ENCODE measurements at places on chromosomes 4 and X. TPM values are rescaled to one million over a fixed set of nuclear protein-coding genes. Genes with fewer than 3 reads are reported as not detected.

Gene HTR2C
- not detected for total RNA-seq

Gene PPP1R2C
- not detected for total RNA-seq

Gene HSD17B13
- total RNA-seq = 0.08 TPM

Gene SH3BP2
- 24.7 TPM for total RNA-seq

DNA sequence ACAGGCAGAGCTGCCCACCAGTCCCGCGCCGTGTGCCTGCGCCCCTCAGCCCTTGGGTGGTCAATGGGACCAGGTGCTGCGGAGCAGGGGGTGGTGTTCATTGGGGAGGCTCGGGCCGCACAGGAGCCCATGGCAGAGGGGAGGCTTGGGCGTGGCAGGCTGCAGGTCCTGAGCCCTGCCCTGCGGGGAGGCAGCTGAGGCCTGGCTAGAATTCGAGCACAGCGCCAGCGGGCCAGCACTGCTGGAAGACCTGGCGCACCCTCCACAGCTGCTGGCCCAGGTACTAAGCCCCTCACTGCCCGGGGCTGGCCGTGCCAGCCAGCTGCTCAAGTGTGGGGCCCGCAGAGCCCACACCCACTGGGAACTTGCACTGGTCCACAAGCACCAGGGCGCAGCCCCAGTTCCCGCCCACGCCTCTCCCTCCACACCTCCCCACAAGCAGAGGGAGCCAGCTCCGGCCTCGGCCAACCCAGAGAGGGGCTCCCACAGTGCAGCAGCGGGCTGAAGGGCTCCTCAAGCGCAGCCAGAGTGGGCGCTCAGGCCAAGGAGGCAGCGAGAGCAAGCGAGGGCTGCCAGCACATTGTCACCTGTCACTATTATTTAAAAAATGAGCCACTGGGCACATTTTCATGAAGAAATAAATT is 645.8 kb downstream of the CENPC start:
- H3K27ac ChIP-seq = no peak overlapping the region
- H3K4me3 ChIP-seq = no peak overlapping the region
- H3K27me3 ChIP-seq = no peaks in the 10 kb centered on the region
- no peaks in the 10 kb centered on the region for H3K4me1 ChIP-seq

DNA sequence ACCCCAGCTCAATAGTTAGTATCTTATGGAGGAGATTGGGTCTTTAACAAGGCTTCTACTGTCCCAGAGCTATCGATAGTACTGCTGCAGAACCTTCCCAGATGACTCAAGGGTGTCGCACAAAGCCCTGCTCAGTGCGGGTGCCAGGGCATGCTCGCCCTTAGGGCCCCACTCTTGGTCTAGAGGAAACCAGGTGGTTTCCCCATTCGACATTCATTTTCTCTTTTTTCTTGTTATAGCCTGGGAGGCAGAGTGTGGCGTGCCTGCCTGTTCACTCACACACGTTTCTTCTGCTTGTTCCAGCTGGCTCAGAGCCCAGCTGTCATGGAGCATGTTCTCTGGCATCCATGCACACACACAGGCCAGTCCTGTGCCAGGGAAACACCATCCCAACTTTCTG is 144.5 kb downstream of the SMIM20 start:
- no peaks in the 10 kb centered on the region for H3K27me3 ChIP-seq
- H3K36me3 ChIP-seq = no peaks in the 10 kb centered on the region
- no peak for DNase-seq
- H3K4me3 ChIP-seq = no peak overlapping the region
- H3K27ac ChIP-seq = no peak overlapping the region

DNA sequence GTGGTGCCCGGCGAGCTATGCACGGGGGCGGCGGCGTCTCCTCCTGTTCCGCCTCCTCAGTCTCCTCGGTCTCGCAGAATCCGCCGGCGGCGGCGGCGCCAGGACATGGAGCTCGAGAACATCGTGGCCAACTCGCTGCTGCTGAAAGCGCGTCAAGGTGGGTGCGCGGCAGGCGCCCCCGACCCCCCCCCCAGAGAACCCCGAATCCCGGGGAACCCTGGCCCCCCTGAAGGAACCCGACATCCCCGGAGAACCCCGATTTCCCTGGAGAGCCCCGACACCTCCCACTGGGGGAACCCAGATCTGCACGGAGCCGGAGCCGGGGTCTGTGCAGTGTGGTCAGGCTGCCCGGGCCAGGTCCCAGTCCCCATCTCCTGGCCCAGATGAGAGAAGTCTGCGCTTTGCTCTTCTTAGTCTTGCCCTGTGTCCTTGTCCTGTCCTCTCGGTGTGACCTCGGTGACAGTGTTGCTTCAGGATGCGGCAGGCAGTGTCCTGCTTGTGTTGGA is 648 bp downstream of the GRK4 start:
- H3K27ac ChIP-seq = peak overlapping the region; percentile 92
- peaks cover 50% of the 10 kb centered on the region for H3K4me1 ChIP-seq
- H3K27me3 ChIP-seq = no peaks in the 10 kb centered on the region
- no peaks in the 10 kb centered on the region for H3K36me3 ChIP-seq
- no peak for DNase-seq
- peak overlapping the region; percentile 98 for H3K4me3 ChIP-seq

GRCh38 chr4:95417531-95417930 is 131.2 kb downstream of the UNC5C start:
- H3K4me3 ChIP-seq = no peak overlapping the region
- no peak overlapping the region for H3K27ac ChIP-seq
- no peaks in the 10 kb centered on the region for H3K27me3 ChIP-seq

GRCh38 chr4:57219431-57219830 is 109.2 kb upstream of the IGFBP7 start:
- DNase-seq = no peak
- H3K4me3 ChIP-seq = no peak overlapping the region
- H3K27me3 ChIP-seq = no peaks in the 10 kb centered on the region

GRCh38 chr4:155639704-155640523 is 26.7 kb upstream of the GUCY1A1 start:
- DNase-seq = no peak
- no peaks in the 10 kb centered on the region for H3K27me3 ChIP-seq
- H3K4me3 ChIP-seq = no peak overlapping the region
- H3K27ac ChIP-seq = peak overlapping the region; percentile 43
- no peaks in the 10 kb centered on the region for H3K36me3 ChIP-seq

GRCh38 chrX:14598330-14598729 is 69.0 kb downstream of the GLRA2 start:
- no peaks in the 10 kb centered on the region for H3K4me1 ChIP-seq
- H3K27me3 ChIP-seq = no peaks in the 10 kb centered on the region
- no peak for DNase-seq
- H3K4me3 ChIP-seq = no peak overlapping the region
- no peaks in the 10 kb centered on the region for H3K36me3 ChIP-seq

DNA sequence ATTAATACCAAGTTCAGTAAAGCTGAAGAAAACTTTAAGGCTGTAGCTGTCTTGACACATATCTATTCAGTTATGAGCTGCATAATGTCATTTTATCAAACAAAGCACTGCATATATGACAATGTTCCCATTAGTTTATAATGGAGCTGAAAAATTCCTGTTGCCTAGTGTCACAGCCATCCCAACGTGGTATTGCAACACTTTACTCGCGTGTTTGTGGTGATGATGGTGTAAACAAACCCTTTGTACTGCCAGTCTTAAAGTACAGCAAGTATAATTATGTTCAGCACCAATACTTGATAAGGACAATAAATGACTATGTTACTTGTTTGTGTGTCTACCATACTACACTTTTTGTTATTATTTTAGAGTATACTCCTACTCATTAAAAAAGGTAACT is 1415.6 kb upstream of the PCDH7 start:
- H3K27ac ChIP-seq = no peak overlapping the region
- H3K36me3 ChIP-seq = no peaks in the 10 kb centered on the region
- H3K27me3 ChIP-seq = no peaks in the 10 kb centered on the region
- no peaks in the 10 kb centered on the region for H3K4me1 ChIP-seq

DNA sequence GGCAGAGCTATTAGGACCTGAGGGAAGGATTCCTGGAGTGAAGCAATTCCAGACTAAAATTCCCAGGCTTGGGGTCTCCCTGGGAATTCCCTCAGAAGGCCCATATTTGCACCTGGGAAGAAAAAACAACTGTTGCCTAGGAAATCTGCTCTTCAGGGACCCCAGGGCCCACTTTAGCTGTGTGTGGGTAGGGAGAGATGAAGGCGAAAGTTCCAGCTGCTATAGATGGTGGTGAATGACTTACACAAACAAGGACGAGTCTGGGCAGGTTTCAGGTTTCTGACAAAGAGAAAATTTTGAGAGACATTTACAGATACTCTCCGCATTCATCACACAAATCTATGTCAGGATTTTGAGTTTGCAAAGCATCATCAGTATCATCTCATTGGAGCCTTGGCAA is 126.1 kb downstream of the GPC3 start:
- no peaks in the 10 kb centered on the region for H3K27me3 ChIP-seq
- H3K36me3 ChIP-seq = no peaks in the 10 kb centered on the region
- no peak overlapping the region for H3K27ac ChIP-seq
- no peaks in the 10 kb centered on the region for H3K4me1 ChIP-seq
- H3K4me3 ChIP-seq = no peak overlapping the region
- DNase-seq = no peak

DNA sequence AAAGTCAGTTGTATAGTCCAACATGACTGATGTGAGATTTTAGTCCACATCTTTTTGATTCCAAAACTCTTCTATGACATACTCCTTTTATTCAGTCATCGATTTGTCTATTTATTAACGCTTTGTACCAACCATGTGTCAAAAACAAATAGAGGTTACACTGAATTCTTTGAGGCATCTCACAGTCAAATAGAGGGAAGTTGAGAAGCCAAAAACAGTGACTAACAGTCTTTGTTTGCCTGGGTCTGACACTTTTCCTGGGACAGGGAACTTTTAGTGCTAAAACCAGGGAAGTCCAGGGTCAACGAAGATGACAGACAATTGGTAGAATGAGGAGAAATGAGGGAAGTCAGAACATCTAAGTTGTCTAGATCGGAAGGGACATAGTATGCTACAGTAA is 169.9 kb upstream of the HS3ST1 start:
- H3K4me3 ChIP-seq = no peak overlapping the region
- DNase-seq = no peak
- H3K27ac ChIP-seq = no peak overlapping the region
- H3K4me1 ChIP-seq = peaks cover 6% of the 10 kb centered on the region
- no peaks in the 10 kb centered on the region for H3K36me3 ChIP-seq

DNA sequence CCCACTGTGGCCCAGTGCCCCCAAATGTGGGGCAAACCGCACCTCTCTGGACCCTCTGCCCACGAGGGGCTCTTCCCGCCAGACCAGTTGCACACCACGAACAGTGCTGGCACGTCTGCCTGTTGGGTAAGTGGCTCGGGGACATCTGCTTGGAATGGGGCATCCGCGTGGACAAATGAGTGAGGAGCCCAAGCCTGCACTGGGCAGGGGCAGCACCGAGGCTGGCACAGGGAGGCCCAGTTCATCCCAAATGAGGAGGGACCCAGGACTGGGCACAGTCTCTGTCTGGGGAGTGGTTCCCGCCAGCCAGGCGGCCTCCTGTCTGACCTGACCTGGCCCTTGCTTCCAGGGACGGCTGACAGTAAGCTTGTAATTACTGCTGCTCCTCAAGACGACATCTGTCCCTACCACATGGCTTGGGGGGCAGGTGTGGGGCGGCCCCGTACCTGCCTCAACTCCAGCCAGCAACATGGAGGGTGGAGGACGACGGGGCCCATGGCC is 3.2 kb downstream of the SPON2 start:
- H3K36me3 ChIP-seq = no peaks in the 10 kb centered on the region
- H3K27me3 ChIP-seq = peaks cover 47% of the 10 kb centered on the region
- H3K27ac ChIP-seq = no peak overlapping the region
- no peak overlapping the region for H3K4me3 ChIP-seq
- DNase-seq = no peak

- no peaks in the 10 kb centered on the region for H3K36me3 ChIP-seq
- no peak overlapping the region for H3K27ac ChIP-seq
- no peak overlapping the region for H3K4me3 ChIP-seq
- no peak for DNase-seq
- peaks cover 16% of the 10 kb centered on the region for H3K27me3 ChIP-seq
These were observed 5.5 kb upstream of the WFS1 start for GRCh38 chr4:6264225-6264540.

DNA sequence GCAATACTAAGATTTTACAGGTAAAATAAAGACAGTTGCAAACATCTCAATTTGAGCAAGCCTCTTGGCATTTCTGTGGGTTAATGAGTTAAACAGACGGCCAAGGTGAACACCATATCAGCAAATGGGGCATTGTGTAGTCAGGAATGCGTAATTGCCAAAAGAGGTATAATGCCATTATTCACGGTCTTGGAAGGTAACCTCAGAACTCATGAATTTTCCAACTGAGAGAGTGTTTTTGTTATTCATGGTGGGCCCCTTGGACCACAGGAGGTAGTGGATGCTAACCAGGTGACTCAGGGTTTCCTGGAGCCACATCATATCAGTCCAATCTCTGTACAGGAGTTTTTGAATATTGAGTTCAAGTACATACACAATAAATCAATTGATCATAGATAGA is 368.0 kb upstream of the TECRL start:
- H3K36me3 ChIP-seq = no peaks in the 10 kb centered on the region
- no peak overlapping the region for H3K27ac ChIP-seq
- no peaks in the 10 kb centered on the region for H3K4me1 ChIP-seq
- no peaks in the 10 kb centered on the region for H3K27me3 ChIP-seq

DNA sequence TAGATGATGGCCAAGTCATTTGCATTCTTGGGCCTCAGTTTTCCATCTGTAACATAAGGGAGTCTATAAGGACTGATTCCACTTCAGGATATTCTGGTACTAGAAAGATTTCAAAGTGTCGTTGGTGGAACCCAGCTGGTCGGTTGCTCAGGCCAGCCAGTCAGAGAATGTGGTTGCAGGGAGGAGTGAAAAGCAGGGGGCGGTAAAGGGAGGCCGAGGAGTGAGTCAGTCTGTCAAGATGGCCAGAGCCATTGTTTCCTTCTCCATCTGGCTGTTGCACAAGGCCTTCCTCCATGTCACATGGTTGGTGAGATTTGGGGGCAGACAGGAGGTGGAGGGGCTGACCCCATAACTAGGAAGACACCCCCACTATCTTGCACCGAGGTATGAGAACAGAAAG is 38.2 kb downstream of the STARD8 start:
- H3K27me3 ChIP-seq = no peaks in the 10 kb centered on the region
- H3K4me1 ChIP-seq = peaks cover 67% of the 10 kb centered on the region
- DNase-seq = no peak
- H3K27ac ChIP-seq = peak overlapping the region; percentile 87
- peak overlapping the region; percentile 65 for H3K4me3 ChIP-seq

DNA sequence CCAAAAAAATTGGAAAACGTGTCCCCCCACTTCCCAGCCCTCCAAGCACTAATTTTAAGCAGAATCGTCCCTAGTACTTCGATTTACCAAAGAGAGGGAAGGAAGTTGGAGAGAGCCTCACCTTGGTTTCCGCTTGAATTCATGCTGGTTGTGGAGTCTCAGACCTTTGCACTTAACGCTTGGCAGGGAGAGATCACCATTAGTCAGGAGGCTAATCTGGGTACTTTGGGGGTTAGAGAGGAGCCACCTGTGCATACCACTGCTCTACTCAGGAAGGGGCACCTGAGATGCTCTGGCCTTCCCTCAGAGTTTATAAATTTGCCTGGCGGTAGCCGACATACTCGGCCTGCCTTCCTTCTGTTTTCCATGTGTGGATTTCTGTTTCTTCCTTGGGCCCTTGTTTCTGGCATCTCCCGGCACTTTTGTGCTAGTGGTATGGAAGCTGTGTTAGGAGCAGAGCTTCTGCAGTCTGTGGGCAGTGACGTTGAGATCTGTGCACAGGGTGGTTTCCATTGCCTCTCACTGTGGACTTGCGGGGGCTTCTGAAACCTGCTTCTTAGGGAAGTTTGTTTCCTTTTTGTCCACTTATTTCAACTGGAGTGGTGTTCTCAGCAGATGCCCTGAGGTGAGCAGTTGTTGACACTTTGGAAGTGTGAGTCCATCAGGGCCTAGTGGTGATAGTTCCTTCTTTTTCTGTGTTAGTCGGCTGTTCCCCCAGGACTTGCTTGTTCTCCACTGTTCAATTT is 104.2 kb downstream of the TMEM131L start:
- DNase-seq = no peak
- H3K4me1 ChIP-seq = peaks cover 83% of the 10 kb centered on the region
- H3K27me3 ChIP-seq = no peaks in the 10 kb centered on the region

All from left ventricle myocardium inferior (tissue), 1 donor.